Non-pigmented ciliary epithelial cell (primary cell): ENCODE measurements at places on chromosomes 12 and 14.

GRCh38 chr12:57600395-57600794 is 4.2 kb upstream of the DTX3 start:
- DNase-seq = no peak

- no peak for DNase-seq
Observed at GRCh38 chr14:91400696-91401095, 16.9 kb downstream of the CCDC88C start.

DNA sequence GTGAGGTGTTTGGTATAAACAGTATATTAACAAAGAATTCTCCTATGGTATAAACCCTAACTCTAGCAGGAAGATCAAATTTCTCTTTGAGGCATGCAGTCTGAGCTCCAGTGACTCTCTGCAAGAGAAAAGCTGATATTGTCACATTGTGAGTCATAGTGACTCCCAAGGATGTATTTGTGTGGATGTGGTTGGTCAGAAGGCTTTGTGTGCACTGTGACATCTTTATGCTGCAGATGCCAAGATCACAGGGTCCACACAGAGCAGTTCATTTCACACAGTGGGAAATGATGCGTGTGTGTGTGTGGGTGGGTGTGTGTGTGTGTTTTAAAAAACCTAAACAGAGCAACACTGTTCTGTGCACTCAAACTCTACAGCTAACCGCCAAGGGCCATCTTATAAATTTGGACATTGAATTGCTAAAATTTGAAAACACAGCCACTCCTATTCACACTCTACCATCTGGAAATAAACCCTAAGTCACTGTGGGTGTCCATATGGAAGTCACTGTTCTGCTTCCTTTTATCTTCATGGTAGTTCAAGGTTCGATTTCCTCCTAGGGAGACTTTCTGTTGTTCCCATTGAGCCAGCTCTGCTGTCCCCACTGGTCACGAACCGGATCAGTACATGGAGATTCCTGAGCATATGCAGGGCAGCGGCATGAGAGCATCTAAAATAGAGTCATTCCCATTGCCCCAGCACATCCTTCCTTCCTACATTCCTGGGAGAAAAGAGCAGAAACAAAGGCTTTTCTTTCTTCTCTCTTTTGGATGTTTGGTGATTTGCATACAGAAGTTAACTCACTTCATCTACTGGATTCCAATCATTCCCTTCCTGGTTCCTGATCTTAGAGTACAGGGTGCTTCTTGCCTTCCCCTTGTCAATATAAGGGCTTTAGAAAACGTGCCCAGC is 727.6 kb downstream of the DIO2 start:
- DNase-seq = peak; percentile 77

- DNase-seq = no peak
Observed at GRCh38 chr12:2212971-2213869, 160.4 kb downstream of the CACNA1C start.

DNA sequence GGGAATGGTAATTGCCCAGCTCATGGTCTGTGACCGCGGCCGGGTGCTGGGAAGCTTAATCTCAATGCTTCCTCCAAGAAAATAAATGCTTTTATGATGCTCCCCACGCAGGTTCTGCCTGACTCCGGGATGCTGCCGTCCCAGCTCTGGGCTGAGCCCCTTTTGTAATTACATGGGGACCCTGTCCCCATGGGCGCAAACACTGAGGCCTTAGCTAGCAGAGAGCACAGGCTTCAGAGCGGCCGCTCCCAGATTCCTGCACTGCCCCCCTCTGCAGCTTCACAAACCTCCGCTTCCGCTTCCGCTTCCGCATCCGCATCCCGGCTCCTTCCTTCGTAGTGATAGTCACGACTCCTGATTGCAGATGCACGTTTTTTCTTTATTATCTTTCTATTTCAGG is 129.5 kb downstream of the KIF26A start:
- DNase-seq = no peak

DNA sequence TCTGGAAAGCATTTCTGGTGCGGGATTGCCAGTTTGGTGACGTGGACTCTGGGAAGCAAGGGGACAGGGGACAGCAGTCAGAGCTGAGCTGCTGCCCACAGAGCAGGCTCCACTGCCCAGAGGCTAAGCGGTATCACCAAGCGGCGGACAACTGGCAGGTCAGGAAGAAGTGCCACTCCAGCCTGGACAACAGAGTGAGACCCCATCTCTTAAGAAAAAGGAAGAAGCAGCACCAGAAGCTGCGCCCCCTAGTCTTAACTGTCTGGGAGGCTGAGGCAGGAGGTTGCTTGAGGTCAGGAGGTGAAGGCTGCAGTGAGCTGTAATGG is 31.8 kb upstream of the MMP17 start:
- no peak for DNase-seq

DNA sequence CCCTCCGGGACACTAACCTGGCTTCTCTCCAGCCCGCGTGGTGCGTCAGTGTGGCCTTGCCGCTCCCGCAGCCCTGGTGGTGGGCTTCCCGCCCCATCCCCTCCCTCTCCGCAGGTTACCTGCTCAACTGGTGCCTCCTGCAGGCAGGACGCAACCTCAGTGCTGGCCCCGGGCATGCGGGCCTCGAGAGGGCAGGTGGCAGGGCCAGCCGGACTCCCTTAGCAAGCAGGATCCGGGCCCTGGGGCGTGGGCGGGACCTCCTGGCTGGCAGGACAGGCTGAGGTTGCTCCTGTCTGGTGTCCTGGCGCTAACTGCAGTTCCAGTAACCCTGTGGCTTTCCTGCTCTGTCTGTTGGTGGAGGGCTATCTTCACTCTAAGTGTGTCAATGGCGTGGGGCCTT is 8.6 kb upstream of the ADSS1 start:
- no peak for DNase-seq

DNA sequence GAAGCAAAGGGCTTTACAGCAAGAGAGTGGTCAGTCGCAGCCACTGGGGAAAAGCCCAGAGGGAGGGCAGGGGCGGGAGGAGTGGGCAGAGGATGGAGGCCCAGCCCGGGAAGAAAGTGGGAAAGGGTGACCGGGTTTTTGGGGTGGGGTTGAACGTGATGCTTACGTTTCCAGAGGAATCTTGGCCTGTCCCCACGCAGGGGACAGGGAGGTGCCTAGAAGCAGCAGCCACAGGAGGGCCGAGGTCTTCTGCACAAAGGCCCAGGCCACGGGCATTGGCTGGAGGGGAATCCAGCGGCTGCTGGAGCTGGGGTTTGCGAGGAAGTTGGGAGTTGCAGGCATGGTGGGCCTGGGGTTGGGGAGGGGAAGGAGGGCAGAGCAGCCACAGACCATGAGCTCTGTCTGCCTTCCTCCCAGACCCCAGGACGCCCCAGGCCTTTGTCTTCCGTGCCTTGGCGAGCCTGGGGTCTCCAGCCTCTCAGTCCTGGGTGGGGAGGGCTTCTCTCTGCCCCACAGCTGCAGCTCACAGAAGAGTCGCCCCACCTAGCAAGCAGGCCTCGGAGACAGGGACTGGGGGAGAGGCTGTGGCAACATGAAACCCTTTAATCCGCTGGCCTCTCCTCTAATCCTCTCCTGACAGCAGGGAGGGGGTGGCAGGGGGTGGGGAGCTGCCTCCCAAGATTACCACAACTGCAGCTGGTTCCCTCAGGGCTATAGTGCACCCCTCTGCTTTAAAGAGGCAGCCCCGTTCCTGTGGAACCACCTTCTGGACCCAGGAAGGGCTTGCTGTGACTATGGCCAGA is at the start of gene CACNA2D4:
CACNA2D4 (minus strand) TSS at position 572 of the 803 bp plus-strand sequence; CDS start at position 393, 179 bp downstream.
- DNase-seq = no peak

DNA sequence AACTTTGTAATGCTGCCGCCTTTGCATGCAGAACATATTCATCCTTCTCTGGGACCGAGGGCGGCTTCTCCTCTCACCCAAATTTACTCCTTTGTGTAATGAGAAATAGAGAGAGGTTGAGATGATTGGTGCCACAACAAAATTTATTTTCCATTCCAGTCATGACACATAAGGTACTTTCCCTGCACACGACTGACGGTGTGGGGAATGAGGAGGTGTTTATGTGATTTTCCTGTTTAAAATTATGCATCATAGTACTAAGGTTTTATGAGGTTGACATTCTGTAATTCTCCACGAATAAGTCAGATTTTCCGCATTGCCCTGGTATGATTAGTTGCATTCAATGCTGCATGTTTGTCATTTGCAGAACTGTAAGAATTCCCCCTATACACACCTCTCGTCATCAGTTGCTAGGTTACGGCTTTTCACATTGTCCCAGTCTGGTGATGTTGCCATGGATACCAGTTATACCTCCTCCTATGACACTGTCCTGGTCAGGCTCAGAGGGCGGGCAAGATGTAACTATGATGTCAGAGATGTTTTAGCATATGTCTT is 23.1 kb downstream of the BICDL1 start:
- DNase-seq = no peak

DNA sequence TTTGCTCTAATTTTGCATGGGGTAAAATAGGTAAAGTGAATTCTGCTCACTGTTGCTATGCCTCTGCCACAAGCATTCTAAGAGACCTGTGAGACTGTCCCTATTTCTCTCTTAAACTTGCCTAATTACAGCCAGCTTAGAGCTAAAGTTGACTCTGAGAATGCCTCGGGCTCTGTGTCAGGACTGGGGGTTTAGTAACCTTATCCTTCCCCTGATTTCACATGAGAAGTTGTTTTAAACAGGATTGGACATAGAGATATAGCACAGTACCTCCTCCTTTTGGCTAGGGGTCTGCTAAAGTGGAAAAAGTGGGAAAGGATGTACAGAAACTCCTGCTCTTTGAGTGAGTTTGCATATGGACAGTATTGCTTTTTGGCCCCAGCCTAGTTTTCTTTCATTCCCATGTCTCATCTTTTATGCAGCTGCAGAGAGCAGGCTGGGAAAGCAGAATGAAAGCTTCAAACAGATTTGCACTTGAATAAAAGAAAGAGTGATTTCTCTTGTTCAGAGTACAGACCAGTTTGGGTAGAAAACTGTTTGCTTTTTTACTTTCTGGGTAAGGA is 122.0 kb downstream of the RAD51B start:
- no peak for DNase-seq

DNA sequence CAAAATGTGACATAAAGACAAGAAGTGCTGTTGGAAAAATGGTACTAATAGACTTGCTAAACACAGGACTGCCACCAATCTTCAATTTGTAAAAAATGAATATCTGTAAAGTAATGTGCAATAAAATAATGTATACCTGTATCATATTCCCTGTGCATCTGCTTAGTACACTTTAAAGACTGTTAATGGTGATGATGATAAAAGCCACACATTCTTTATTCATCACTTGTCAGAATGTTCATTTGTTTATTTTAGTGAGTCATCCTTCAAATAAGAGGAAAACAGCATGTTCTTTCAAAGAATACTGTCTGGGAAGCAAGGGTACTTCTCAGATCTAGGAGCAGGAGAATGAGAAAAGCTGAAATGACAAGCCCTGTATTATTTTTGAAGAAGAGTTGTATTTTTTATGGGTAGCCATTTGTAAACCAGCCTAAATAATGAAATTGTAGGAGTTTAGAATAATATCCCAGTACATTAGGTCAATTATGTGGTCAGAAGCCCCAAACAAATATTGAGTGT is 78.3 kb upstream of the PSMA6 start:
- no peak for DNase-seq

DNA sequence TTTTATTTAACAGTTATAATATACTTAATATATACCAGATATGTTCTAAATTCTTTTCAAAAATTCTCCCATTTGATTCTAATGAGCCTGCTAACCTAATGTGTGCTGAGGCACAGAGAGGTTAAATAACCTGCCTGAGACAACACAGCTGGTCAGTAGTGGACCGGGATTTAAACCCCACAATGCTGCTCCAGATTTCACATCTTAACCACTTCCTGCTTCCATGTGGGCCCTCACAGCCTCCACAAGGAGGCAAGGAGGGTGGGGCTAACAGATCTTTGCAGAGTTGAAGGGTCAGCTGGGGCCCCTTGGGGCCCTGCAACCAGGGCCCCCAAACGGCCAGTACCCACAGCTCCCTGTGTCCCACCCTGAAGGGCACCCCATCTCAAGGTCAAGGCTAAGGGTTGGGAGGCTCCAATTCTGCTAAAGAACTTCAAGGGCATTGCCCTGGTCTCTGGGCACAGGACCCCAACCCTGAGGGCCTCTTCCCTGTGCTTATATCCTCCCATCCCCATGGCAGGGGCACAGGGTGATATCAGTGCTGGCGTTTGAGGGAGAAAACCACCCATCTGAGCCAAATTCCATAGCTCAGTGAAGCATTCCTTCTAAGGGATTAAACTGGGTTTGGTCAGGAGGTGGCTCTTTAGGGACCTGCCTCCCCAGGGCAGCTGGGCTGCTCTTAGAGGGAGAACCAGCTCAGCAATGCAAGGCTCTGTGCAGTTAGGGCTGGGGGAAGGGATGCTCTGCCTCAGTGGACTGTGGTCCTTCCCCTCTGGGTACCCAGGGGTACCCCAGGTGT is 2.2 kb downstream of the KRT80 start:
- DNase-seq = no peak

DNA sequence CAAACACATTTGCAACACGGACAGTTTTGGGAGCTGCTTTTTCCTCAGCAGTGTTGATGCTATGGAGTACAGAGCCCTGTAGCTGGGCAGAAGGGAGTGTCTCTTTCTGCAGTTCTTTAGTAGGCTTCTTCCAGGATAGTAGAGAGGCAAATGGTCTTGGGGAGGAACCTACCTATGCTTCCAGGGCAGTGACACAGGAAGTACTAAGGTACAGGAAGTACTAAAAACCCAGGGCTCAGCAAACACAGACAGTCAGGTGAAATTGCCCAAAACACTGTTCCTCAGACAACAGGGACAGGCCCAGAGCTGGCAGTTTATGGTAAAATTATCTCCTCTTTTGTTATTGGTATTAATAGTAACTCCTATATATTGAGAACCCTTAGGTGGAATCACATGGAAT is 217.6 kb downstream of the TTC8 start:
- no peak for DNase-seq

DNA sequence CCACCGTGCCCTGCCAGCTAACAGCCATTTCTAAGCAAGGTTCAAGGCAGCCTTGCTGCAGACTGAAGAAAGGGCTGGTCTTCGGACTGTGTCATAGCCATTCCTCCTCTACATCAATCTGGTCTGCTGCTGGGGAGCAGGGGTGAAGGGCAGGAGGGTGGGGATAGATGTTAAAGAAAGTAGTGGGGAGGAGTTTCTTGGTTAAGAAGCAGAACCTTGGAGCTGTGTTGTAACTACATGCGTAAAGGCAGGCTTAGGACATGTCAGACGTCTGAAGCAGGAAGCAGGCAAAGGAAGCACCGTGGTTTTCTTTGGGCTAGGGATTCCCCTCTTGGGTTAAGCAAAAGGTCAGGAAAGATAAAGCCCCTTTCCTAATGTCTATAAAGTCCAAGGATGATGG is 18.1 kb upstream of the NEK9 start:
- DNase-seq = no peak
